Posterior vena cava (tissue), 2 donors: ENCODE measurements at places on chromosomes 12 and 14. TPM values are rescaled to one million over a fixed set of nuclear protein-coding genes. Genes with fewer than 3 reads are reported as not detected.

GRCh38 chr14:37709419-37710195, 114.2 kb downstream of the TTC6 start:
- DNase-seq: no peak

GRCh38 chr12:57739387-57739786, 845 bp upstream of the AGAP2 start:
- no peak for DNase-seq

- no peak for DNase-seq
Observed at GRCh38 chr14:102516531-102517391, 7.2 kb upstream of the ANKRD9 start.

GRCh38 chr14:58709949-58710348, 72.2 kb downstream of the DACT1 start:
- no peak for DNase-seq

Gene GZMB
- total RNA-seq: 1.0 TPM

DNA sequence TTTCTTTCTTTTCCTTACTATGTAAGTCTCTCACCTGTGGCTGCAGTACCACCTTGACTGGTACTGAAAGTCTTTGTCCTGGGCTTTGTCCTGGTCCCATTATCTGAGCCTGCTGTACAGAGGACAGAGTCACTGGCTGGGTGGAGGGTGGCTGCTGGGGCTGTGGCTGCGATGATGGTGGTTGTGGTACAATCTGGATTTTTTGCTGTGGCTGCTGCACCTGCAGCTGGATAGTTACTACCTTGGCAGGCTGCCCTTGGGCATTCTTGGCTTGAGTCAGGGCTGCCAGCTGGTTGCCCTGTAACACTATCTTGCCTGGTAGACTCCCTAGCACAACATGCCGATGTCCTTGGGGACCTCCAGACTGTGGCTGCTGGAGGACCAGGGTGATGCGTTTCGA, 27.0 kb downstream of the CHD8 start:
- DNase-seq: no peak

GRCh38 chr14:89407856-89408255, 9.2 kb downstream of the FOXN3 start:
- no peak for DNase-seq

Gene MYF5
- total RNA-seq: not detected

Gene PIP4P1
- 25.3 TPM for total RNA-seq

- no peak for DNase-seq
Observed at GRCh38 chr14:88322504-88323085, 474 bp downstream of the KCNK10 start.

DNA sequence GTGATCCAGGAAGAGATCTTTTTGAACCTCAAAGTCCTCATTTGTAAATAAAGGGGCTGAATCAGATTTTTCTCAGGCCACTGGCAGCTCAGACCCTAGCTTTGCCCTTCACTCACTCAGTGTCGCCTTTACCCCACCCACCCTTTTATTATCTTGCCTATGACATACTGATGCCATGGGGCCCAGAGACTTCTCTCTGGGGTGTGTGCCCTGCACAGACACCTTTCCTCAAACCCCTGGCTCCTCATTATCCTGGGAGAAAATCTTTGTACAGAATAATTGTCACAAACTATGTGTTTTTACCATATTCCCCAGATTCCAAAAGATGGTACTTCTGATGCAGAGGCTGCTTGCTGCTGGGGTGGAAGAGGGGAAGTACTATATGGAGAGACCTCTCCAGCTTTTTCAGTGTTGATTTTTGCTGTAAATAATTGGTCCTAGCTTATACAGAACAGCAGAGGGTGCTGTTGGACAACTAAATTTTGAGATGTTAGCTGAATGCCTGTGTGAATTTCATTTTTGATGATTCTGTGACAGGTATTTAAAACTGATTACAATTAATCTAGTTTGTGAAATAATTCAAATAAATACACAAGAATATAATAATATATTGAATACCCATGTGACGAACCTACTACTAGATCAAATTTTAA, 53.9 kb upstream of the DCD start:
- DNase-seq: no peak

- DNase-seq: no peak
Observed at GRCh38 chr12:42574851-42575266, 14.7 kb downstream of the PRICKLE1 start.

Gene CATSPERB
- 1.2 TPM for total RNA-seq

DNA sequence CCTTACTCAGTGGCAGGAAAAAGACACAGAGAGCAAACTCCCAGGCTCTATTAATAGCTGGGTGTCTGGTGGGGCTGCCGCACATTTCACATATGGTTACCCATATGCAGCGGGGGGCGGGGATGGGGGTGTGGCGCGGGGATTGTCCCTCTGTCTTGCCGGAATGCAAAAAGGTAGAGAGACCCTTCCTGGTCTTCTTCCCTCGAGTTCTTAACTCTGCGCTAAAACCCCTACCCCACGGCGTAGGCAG, 1.7 kb downstream of the PRMT8 start:
- peak; percentile 51 for DNase-seq

DNA sequence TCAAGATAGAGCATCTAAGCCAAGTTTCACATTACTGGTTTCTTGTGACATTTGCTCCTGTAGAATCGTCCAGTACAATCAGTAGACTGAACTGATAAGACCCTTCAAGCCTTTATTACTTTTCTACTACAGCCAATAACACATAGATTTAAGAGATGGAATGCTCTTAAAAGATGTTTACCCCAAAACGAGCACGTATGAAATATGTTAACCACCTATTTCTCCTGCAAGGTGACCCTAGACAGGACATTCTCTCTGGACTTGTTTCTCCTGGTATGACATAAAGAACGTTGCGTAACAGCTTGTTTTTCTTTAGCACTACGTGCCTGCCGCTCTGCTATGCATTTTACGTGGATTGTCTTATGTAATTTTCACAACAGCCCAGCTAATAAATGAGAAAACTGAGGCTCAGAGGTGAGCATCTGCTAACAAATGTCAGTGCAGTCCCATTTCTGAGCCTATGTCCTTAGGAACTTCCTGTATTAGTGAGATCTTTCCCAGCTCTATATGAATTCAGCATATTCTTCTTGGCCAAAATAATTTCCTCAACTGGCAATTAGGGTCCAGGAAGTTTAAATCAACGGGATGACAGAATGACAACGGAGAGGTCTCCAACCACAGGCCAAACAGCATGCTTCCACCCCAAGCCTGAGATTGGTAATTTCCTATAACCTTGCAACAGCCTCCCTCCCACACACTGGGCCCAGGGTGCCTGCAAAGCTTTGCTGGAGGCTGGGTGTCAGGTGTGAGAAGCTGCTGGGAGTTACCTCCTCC, 3.7 kb downstream of the NFKBIA start:
- no peak for DNase-seq

- DNase-seq: no peak
Observed at GRCh38 chr12:132579744-132580143, 30.6 kb downstream of the LRCOL1 start.

GRCh38 chr12:50186681-50187080, 19.5 kb upstream of the CERS5 start:
- DNase-seq: no peak

GRCh38 chr12:2101771-2102170, 49.0 kb downstream of the CACNA1C start:
- no peak for DNase-seq

Gene TPPP2
- not detected for total RNA-seq

Gene ANO4
- 0.33 TPM for total RNA-seq

Gene NPAS3
- total RNA-seq: 1.3 TPM

DNA sequence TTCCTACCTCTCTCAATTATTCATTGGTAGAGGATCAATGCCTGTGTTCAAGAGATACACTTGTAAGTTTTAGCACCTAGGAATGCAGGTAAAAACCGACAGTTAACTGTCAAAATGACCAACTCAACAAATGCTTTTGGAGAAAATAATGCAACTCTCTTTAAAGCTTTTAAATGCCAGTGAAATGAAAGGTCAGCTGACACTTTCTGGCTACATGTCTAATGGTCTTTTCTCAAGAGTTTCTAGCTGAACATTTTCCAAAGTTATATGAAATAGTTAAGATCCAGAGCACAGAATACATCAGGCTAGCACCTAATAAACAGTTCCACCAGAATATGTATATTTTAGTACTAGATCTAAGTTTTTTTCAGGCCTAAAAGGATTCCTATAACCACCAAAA, 2.0 kb downstream of the CSRNP2 start:
- no peak for DNase-seq

Gene GALNT16
- total RNA-seq: 18.2 TPM

GRCh38 chr12:105882404-105882803, 256.4 kb downstream of the NUAK1 start:
- DNase-seq: peak; percentile 76

- DNase-seq: no peak
Observed at GRCh38 chr14:102222751-102223150, 82.2 kb downstream of the MOK start.

GRCh38 chr12:113142173-113142885, 6.8 kb upstream of the RASAL1 start:
- no peak for DNase-seq

Gene SYCP3
- 0.24 TPM for total RNA-seq

DNA sequence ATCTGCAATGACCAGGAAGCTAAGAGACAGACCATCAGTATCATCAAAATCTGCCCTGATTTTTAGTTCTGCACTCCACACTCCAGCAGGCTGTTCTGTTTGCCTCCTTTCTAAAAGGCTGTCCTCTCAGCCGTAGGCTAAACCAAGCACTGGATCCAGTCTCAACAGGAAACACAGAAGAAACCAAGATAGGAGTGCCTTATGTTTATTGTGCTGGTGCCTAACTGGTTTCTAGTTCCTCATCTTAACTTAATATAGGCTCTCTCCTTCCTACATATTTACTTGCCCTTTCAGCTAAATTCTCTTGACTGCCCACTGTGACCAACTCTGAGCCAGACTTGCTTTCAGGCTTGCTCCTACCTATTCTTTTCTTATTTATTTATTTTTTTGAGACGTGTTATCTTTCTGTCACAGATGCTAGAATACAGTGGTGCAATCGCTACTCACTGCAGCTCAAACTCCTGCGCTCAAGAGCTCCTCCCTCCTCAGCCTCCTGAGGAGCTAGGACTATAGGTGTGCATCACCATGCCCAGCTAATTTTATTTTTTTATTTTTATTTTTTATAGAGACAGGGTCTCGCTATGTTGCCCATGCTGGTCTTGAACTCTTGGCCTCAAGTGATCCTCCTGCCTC, 30.8 kb downstream of the GALNT4 start:
- no peak for DNase-seq

Gene PPP1R36
- total RNA-seq: 0.62 TPM

- DNase-seq: no peak
Observed at GRCh38 chr12:15322164-15323061, at the start of gene PTPRO. Gene PTPRO (plus strand): TSS chr12:15322508.

GRCh38 chr14:41608681-41609390, 2.2 kb downstream of the LRFN5 start:
- no peak for DNase-seq

GRCh38 chr12:67415473-67415872, 146.3 kb downstream of the CAND1 start:
- no peak for DNase-seq

DNA sequence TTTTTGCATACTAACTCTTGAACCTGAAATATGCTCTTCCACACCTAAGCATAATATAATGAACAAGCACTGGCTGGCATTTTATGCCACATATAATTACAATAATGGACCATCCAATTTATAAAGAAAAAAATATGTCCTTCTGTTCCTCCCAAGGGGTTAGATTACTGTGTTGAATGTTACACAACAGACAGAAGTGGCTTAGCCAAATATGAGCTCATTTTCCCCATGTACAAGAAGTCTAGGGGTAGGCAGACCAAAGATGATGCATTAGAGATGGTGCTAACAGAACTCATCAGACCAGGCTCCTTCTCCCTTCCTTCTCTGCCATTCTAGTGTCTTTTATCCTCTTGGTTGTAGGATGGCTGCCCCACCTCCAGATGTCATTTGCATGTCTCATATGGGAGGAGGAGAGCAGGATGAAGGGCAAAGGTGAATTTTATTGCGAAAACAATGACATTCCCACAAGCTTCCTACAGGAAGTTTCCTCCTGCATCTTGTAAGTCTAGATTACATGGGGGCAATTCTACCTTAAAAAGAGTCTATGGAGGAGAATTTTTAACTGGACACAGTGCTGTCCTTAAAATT, 43.9 kb upstream of the SLC2A13 start:
- DNase-seq: no peak

Gene RNF34
- total RNA-seq: 24.4 TPM

- no peak for DNase-seq
Observed at GRCh38 chr12:4041187-4041885, 168.1 kb upstream of the PARP11 start.

DNA sequence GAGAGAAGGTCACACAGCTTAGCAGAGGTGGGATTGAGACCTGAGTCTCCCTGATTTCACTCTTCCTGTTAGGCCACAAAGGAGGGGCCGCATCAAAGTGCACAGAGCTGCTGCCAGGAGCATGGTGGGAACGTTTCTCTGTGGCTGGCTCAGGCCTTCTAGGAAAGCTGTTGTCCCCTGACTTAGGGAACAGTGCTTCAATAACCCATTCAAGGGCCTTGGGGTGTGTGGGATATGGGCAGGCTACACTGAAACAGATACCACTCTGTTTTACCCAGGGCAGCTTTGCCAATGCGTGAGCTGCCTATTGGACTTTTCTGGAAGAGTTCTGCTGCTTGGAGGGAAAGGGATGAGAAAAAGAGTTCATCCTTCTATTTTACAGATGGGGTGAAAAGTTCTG, 110.0 kb downstream of the ADCK1 start:
- peak; percentile 16 for DNase-seq

- no peak for DNase-seq
Observed at GRCh38 chr14:38137005-38137404, 70.7 kb upstream of the SSTR1 start.

DNA sequence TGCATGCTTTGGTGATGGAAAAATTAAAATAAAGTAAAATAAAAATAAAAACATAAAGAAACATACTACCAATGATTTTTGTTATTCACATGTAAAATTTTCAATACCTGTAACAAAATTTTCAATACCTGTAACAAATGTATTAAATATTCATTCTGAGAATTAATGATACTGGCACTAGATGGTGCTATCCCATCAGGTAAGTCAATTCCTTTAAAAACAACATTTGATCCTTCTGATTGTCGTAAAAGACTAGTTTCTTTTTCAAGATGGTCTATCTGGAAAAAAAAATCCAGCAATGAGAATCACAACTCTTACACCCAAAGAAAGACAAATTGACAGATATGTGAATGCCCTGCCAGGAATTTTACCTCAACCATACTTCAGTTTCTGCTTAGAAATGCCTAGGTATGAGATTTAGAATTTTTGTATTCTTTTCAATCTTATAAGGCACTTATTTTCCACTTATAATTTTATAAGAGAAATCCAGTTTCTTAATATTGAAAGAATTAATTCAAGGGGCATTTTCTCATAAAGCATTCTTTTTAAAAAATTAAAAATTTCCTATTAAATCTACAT, 30.7 kb downstream of the CEP290 start:
- no peak for DNase-seq

GRCh38 chr12:6178981-6179761, 21.0 kb upstream of the CD9 start:
- no peak for DNase-seq

- DNase-seq: no peak
Observed at GRCh38 chr12:120013659-120014380, 24.8 kb downstream of the BICDL1 start.
